ENCODE measurements at places on chromosomes 2 and 18.

- no peak for DNase-seq
These were observed 6.5 kb upstream of the CYBRD1 start for GRCh38 chr2:171515672-171516298.

- DNase-seq, result no peak
These were observed 11.2 kb upstream of the NFE2L2 start for GRCh38 chr2:177275743-177276055.

DNA sequence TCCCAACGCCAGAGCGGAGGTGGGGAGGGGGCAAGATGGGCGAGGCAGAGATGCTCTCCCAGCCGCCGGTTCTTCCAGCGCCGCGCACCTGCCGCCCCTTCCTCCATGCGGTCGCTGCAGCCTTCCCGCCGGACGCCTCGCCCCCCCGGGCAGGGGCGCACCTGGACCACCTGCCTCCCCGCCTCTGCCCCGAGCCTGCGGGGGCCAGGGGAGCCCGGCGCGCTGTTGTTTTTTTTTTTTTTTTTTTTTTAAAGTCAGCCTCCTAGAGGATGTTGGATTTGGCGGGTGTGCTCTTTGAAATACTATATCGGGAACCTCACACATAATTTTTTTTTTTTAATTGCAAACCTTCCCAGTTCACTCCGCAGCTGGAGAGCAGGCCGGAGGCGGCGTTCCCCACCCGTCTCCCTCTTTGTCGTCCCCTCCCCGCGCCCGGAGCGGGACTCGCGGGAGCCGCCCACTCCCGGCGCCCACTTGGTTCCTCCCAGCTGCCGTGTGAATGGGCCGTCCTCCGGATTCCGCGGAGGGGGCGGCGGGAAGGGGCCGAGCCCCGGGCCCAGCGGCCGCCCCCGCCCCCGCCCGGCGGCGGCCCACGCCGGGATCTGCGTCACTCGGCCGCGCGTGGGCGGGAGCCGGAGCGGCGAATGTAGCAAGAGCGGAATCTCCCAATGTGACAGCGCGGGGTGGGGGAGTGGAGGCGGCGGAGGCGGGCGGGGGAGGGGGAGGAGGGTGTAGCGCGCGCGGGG lies 421 bp upstream of the NAB1 start:
- DNase-seq, result no peak

- DNase-seq, result no peak
These were observed 45.7 kb upstream of the EML4 start for GRCh38 chr2:42123426-42123825.

DNA sequence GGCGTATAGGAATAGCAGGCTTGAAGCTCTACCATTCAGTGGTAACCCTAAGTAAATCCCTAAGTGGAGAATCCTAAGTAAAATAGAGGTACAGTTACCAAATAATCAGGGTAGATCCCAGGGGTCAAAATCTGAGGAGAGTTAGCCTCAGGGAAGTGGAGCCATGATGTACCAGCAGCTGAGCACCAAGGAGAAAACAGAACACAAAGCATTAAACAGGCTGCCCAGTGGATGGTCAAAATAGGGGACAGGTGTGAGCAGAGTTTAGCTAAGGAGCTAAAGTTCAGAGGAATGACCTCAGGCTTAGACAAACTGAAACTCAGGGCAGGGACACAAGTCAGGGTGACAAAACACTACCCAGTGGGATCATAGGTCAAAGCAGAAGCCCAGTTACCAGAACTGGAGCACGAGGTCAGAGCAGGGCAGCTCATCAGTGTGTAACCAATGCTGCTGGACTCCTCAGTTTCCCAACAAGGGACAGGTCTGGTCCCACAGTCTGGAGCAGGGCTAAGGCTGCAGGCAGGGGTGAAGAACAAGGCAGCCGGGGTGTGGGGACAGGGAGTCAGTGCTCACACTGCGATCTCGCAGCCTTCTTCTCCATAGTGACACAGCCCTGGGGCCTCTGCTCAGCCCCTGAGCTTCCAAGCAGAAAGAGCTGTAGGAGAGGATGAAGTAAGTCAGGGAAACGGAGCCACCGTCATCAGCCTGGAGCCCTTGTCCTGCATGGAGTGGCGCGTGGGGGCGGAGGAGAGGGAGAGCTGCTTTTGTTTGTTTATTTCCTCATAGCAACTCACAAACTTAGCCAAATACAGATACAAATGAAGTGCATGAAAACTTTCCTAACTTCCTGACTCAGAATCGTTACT lies 264.0 kb downstream of the MREG start:
- DNase-seq, result no peak

DNA sequence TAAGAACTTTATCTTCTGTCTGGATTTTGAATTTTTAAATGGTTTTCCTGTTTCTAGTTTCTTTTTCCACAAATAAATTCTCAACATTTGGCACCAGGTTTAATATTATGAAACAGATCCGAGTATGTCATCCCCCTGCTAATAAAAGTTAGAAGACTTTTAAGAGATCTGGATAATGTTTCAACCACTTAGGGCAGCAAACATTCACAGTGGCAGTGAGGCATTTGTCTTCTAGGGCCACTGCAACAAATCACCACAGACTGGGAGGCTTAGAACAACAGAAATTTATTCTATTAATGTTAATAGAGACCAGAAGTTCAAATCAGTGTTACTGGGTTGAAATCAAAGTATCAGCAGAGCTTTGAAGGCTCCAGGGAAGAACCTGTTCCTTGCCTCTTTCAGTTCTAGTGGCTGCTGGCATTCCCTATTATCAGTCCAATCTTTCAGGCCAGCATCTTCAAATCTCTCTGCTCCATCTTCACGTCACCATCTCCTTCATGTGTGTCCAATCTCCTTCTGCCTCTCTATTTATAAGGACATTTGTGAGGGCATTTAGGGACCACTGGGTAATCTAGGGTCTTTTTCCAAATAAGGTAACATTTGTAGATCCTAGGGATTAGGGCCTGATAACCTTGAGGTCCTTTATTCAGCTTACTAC lies 23.4 kb downstream of the ACSL3 start:
- no peak for DNase-seq

GRCh38 chr2:75002007-75002406 lies 43.6 kb downstream of the POLE4 start:
- no peak for DNase-seq
